Sciatic nerve (tissue), 2 donors: ENCODE measurements at places on chromosomes 5 and 9.

GRCh38 chr5:133644000-133644865, 31.9 kb upstream of the FSTL4 start:
- DNase-seq = no peak

- DNase-seq = no peak
Observed at GRCh38 chr5:168747987-168748777, 169.0 kb upstream of the PANK3 start.

GRCh38 chr5:36300191-36300926, 1.3 kb downstream of the RANBP3L start:
- DNase-seq = no peak

DNA sequence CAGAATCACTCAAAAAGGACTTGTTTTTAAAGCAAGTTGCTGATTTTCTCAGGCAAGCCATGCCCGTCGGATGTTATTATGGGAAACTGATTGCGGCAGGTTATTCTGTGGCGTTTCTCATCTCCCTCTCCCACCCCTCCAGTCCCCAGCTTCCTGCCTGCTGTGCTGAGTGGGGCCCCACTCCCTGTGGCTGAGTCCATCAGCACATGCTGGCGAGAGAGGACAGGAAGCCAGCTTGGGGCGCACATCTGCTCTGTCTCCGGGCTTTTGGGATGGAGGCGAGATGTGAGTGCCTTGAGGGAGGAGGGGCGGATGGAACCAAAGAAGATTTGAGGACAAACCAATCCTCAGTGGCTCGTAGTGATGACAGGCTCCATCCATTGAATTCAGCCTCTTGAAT, 108.0 kb downstream of the DAPK1 start:
- DNase-seq = no peak

DNA sequence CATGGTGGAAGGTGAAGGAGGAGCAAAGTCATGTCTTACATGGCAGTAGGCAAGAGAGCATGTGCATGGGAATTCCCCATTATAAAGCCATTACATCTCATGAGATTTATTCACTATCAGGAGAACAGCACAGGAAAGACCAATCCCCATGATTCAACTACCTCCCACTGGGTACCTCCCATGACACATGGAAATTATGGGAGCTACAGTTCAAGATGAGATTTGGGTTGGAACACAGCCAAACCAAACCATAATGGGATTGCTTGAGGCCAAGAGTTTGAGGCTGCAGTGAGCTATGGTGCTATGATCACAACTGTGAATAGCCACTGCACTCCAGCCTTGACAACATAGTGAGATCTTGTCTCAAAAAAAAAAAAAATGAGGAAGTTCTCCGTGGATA, 581.8 kb downstream of the TAF11L14 start:
- DNase-seq = no peak

- DNase-seq = no peak
Observed at GRCh38 chr9:13244181-13244580, 35.3 kb downstream of the MPDZ start.

- DNase-seq = no peak
Observed at GRCh38 chr9:137269231-137269772, 8.2 kb upstream of the TOR4A start.

DNA sequence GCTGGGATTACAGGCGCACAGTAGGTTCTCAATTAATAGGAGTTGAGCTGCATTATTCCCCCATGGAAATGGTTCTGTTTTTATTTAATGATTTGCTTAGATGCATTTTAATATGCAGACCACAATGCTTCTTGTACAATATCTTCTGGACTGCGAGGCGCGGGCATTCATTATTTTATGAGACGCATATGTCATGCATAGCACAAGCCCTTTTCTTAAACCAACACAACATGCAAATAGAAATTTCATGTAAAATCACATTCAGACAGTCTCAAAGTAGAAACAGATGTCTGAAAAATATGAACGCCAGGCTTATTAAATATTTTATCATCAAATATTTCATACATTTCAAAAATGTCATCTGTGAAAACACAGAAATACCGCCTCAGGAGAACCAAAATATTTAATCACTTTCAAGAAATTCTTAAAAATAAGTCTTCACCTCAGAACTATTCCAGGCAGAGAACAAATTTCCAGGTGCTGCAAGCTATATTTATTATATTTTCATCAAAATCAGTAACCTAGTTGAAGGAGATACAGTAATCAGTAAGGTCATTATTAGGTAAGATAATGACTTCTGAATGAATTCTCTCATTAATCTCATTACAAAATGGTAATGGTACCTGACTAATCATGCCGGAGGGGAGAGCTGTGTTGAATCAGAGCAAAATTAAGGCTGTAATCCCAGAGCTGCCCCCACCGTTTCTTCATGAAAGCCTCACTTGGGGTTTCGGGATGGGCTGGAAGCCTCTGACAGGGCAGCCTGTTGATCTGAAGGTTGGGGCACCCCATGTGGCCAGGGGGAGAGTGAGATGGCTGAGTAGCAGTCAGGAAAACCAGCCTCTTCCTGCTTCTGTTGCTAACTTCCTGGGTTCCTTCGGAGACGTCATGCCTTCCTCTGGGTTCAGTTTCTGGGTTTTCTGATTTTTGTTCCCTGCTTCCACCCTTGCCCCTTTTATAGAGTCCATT, 133.9 kb upstream of the ZNF618 start:
- no peak for DNase-seq

GRCh38 chr5:10661401-10661800, 97.5 kb downstream of the ANKRD33B start:
- no peak for DNase-seq

DNA sequence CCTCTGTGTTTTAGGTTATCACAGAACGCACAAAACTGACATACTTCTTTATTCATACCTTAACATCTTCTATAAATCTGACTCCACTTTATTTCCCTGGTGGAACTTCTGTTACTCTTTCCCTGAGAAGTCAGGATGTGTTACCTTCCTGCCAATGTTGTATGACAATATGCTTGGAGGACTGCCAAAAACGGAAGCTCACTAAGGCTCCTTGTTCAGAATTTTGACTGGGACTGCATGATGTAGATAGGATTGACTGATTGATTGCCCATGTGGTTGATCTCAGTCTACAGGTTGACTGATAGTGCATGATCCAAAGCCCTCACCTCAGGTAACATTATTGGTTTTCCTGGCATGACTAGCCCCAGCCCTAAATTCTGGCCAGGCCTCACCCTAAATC, 319.4 kb downstream of the TLR4 start:
- no peak for DNase-seq

DNA sequence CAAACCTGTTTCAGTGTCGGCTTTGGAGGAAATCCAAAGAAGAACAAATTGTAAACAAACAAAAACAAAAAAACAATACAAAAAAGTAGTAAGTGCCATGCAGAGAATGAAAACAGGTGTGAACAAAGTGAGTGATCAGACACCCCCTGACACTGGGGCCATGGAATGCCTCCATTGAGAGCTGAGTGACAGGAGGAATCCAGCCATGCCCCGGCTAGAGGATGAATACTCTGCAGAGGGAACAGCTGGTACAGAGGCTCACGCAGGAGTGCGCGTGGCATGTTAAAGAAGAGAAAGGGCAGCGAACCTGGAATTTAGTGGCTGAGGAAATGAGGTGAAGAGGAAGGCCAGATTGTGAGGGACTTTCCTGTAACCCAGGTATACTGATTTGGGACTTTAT, 15.5 kb upstream of the CCNJL start:
- no peak for DNase-seq

DNA sequence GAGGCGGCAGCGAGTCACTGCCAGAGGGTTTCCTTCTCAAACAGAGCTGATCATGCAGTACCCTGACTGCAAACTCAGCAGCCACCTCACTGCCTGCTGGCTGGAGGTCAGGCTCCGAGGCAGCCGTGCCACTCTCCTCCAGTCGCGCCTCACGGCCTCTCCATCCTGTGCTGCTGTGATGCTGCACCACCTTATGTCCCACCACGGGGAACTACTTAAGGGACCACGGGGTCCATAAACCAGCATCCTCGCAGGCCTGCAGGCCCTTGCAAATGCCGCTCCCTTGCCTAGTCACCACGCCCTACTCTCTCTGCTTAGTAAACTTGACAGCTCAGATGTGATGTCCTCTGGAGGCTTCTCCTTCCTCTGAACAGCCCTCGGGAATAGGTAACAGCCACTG, 99.2 kb downstream of the CRB2 start:
- DNase-seq = no peak

GRCh38 chr9:68832861-68833518, 128.0 kb downstream of the PIP5K1B start:
- no peak for DNase-seq

DNA sequence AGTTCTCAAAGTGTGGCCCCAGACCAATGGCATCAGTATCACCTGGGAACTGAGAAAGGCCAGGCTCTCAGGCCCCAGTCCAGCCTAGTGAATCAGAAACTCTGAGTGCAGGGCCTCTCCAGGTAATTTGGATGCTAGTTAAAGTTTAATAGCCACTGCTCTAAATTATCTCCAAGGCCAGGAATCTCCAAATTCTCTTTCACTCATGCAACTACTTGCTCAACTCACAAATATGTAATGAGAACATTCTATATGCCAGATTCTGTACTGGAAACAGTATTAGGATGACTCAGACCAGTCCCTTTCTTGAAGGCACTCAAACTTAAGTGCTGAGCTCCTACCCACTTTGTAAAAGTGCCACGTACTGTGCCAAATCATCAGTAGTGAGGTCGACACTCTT, 84.6 kb downstream of the PAPPA start:
- no peak for DNase-seq

DNA sequence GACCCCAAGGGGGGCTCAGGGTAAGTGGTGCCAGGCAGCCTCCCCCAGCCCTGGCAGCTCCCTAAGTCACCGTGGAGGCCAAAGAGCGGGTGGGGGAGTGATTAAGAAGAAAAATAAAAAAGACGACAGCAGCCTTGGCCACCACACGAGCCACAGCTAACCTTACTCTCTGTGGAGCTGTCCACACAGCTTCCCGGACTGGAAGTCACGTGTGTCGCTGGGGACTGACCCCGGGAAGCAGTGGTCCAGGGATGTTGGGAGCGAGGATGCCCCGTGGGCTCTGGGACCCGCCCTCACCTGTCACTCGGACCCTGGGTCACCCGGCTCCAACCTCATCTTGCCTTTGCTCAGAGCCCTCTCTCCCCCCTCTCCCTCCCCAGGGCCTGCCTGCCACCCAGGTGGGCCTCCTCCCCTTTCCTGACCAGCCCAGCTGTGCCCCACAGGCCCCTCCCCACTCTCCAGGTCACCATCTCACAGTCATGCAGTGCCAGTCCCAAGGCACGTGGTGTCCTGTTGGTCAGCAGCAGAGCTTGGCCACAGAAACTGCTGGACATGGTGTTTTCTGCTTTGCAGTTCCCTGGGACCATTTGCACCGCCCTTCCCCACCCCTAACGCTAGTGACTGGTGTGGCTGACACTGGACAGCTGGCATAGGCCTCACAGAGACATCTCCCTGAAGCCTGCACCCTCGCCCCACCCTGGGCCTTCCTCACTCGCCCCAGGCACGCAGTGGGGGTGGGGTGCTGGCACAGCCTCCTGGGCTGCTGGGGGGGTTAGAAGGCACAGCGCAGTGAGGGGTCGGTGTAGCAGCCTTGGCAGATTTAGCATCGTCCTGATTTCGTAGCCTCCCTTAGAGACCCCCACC, 9.8 kb upstream of the EXOC3 start:
- DNase-seq = peak; percentile 49

GRCh38 chr9:21549251-21549765, 67.2 kb upstream of the IFNE start:
- no peak for DNase-seq

- no peak for DNase-seq
Observed at GRCh38 chr9:112326194-112326593, 7.2 kb downstream of the PTBP3 start.

GRCh38 chr5:66741394-66741793, 145.2 kb downstream of the MAST4 start:
- DNase-seq = no peak

DNA sequence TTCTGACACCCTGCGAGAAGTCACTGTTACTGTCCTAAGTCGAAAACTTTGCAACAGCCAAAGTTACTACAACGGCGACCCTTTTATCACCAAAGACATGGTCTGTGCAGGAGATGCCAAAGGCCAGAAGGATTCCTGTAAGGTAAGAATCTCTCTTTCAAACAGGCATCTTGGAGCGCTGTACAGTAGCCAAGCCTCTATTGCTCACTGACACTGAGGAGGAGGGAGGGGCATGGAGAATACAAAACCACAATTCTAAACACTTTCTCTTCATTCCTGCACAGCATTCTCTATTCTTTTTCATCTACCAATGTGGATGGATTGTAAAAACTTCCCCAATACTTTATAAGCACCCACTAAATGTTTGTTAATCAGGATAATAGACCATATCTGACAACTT, 7.4 kb downstream of the GZMK start:
- DNase-seq = no peak

- DNase-seq = no peak
Observed at GRCh38 chr5:166166071-166166470, 2125.4 kb upstream of the WWC1 start.

GRCh38 chr9:123887837-123888236, 42.1 kb downstream of the DENND1A start:
- no peak for DNase-seq

DNA sequence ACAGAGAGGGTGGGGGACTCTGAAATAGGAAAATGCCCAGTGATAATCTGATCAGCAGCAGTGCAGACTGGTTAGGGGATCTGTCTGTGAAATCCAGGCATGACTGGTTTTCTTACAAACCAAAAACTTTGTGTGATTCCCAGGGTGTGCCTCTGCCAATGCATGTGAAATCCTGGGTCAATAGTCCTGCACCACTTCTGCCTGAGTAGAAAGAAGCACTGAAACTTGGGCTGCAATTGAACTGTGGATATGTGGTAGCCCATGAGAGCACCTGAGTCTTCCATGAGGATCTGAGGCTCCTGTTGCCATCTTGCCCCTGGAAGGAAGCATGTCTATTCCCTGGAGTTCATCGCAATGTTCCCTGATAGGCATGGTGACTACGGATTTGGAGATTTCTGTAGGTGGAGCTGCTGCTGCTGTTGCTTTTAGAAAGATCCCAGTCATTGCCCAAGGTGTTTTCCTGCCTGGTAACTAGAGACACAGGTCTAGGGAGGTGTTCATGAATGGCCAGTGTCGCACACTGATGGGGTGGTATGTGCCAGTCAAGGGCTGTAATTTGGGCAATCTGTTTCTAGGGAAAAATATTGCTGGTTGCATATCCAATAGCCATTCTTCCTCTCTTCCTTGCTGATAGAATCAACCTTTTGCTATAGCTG, 146.7 kb downstream of the CARTPT start:
- DNase-seq = no peak

DNA sequence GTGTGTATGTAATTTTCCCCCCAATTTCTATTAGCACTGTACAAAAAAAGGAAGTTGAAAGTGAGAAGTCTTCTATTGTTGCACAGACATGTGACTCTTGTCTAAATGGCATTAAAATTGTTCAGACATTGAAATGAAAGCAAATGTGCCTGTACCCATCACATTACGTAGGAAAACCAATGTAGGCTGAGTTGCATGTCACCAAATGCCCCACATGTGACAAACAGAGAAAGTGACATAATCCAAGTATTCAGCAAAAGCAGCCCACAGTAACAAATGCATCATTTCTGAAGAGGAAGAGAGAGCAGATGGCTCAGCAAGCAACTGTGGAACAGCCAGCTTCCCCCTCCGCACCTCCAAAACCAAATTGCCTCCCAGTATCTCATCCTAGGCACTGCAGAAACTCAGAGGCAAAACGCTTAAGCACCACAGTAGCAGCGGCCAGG, 161.5 kb upstream of the NR4A3 start:
- no peak for DNase-seq
